GM10248 (cell line): ENCODE measurements at places on chromosomes 11 and 22.
A peak's percentile ranks its signal among the peaks of the same experiment; 100 is the strongest.

DNA sequence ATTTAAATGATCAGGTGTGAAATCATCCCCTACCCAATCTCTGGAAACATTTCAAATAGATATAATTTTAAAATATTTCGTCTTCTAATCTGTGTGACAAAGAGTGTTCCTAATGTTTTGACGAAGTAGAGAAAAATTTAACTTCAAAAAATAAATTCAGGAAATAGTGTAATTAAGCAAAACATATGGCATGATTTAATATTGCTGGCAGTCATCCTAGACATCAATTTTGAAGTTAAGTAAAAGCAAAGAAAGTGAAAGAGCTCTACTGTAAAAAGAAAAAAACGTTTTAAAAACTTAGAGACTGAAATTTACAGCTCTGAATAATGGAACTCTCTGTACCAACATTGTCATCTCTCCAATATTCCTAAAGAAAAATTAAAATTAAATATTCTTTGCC, 1062.3 kb downstream of the LRRC4C start:
- no peak for DNase-seq

- no peak for DNase-seq
Measured at GRCh38 chr22:27213294-27213693, 555.9 kb downstream of the MIAT start.

DNA sequence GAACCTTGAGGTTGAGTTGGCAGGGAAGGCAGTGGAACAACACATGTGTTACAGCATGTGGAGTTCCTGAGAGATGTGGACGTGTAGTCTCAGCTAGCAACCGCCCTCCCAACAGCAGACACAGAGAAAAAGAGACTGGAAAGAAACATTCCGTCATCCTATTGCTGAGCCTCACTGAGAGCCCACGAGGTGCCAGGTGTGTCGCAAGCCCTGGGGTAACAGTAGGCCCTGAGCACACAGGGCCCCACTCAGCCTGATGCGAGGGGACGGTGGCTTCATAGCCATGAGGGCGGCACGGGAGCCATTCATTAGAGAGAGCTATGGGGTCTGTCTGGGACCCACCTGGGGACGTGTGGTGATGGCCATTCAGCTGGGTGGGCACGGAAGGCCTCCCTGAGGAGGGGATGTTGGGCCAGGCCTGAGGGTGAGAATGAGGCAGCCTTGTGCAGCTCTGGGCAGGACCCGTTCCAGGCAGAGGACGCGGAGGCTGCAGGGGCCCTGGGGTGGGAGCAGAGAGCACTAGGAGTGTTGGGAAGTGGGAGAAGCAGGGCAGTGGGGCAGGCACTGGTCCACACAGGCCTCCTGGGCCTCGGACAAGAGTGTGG, 26.2 kb downstream of the MPPED1 start:
- no peak for DNase-seq

- peak; percentile 60 for DNase-seq
Measured at GRCh38 chr11:128342511-128343134, 244.7 kb downstream of the ETS1 start.

DNA sequence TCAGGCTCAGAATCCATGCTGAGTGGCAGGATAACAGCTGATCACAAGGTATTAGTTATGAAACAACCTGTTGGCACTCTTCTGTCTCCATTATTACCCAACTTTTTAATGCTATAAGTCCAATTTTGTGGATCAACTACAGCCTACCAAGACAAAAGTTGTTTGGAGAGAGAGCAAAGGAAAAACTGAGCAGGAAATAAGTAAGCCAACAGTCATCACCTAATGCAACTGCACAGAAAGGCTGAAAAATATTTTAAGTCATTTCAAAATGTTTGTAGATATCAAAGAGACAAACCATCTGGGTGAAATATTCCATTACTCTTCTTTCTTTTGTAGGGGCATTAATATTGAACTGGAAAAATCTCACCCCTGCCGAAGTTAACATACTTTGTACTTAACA, 41.6 kb downstream of the FDX1 start:
- no peak for DNase-seq

DNA sequence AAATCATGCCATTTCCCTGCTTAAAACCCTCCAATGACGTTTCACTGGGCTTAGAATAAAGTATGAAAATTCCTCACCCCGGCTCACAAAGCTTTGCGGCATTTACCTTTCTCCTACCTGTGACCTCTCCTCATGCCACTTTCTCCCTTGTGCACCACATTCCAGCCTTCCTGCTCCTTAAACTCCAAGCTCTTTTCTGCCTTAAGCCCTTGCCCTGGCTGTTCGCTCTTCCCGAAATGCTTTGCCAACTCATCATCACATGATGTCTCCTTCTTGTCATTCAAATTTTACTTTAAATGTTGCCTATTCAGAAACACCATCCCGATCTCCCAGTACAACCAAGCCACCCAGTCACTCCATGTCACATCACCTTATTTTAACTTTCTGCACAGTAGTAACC, 2.0 kb downstream of the PLEKHA7 start:
- no peak for DNase-seq

DNA sequence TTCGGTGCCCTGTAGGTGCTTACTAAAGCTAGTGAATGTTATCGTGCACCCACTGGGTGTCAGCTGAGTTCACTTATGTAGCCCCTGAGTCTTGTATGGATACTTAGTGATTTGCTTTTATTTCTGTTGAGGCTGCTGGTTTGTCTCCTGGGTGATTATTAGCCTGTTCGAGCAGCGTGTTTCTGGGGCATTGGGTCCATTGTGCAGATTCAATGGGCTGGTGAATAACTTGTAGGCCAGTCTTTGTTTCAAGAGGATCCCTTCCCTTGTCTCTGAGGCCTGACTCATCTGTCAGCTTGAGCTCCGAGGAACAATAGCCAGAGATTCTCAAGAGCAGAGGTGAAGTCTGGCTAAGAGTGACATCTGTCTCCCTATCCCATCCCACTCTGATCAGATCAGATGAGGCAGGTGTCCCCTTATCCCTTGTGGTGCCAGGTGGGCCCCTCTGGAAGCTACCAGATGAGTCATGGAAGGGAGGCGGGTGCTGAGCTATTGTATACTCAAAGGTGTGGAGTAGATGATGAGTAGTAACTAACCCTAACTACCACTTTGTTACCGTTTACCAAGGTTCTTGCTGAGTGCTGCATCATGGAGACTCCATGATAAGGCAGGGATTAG, 3.7 kb downstream of the MIAT start:
- DNase-seq, result no peak

GRCh38 chr11:83970061-83970671, 684.0 kb upstream of the CCDC90B start:
- no peak for DNase-seq

- DNase-seq, result no peak
Measured at GRCh38 chr11:8259306-8259959, 4.2 kb downstream of the LMO1 start.

- no peak for DNase-seq
Measured at GRCh38 chr11:40175980-40176379, 1283.5 kb downstream of the LRRC4C start.

GRCh38 chr22:45019861-45020655, 10.3 kb upstream of the PHF21B start:
- DNase-seq, result no peak

GRCh38 chr11:134981835-134982234, 569.8 kb upstream of the B3GAT1 start:
- DNase-seq, result no peak

- no peak for DNase-seq
Measured at GRCh38 chr22:24444729-24445466, 17.5 kb downstream of the ADORA2A start.

GRCh38 chr22:22099833-22100812, 117.5 kb upstream of the TOP3B start:
- DNase-seq, result no peak

DNA sequence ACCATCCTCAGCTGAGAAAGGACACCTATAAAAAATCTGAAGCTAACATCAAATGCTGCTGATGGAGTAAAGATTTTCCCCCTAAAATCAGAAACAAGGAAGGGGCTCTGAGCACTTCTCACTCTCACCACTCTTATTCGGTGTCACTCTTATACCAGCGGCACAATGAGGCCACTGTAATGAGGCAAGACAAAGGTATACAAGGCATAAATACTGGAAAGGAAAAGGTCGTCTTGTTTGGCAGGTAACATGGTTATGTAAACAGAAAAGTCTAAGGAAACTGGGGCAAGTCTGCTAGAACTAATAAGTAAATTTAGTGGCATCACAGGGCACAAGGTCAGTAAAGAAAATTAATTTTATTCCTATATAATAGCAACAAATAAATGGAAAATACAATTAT, 8.1 kb upstream of the MOB2 start:
- no peak for DNase-seq

GRCh38 chr11:113137713-113138529, 176.5 kb upstream of the TTC12 start:
- DNase-seq, result no peak

GRCh38 chr11:126990716-126991480, 9.7 kb downstream of the KIRREL3 start:
- no peak for DNase-seq

DNA sequence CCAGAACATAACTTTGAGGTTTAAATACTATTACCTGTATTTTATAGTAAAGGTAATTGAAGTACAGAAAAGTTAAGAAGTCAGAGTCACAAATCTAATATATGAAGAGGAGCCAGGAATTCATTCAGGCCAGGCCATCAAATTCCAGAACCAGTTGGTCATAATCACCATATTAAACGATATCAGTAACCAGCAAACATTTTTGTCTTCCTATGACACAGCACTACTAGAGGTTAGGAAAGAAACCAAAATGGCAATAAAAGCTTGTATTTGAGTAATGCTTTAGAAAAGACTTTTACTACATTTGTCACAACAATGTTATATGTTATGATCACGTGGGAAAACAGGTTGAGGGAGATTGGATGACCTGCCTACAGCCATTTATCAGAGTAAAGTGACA, 62.2 kb downstream of the DKK3 start:
- DNase-seq, result no peak

DNA sequence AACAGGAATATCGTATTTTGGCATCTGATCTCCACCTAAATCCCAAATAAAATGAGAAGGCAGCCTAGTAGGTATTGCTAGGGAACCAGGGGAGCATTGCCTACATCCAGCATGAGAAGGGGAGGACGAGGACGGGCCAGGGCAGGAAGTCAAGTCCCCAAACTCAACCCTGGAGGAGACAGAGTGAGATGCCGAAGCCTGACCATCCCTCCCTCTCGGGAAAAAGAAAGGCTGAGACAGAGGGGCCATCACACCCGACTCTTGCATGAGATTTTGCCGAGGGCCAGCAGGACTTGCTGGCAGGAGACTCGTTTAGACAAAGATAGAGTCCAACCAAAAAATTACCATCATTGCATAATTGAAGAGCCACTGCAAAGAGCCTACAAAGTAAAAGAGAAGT, 50.2 kb upstream of the SPATA19 start:
- no peak for DNase-seq

DNA sequence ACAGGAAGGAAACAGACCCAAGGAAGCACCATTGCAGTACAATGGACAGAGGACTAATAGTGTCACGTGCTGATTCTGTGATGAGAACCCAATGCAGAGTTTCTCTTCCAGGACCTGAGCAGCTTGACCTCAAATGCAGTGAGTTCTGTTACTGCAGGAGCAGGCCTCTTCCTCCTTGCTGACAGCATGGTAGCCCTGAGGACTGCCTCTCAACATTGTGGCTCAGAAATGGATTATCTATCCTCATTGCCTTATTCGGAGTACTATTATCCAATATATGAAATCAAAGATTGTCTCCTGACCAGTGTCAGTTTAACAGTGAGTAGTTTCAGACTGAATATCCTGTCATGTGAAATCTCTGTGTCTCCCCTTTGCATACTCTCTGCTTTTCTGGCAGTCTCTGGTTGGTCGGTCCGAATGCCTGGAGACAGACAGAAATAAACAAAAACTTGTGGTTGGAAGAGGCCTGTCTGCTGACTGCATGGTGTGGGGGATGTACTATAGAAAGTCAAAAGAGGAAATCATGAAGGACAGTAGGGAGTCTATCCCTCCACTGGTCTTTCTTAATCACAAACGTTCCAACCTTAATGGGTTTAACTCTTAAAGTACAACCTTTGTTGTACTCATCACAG, 6.9 kb upstream of the MS4A14 start:
- peak; percentile 29 for DNase-seq

DNA sequence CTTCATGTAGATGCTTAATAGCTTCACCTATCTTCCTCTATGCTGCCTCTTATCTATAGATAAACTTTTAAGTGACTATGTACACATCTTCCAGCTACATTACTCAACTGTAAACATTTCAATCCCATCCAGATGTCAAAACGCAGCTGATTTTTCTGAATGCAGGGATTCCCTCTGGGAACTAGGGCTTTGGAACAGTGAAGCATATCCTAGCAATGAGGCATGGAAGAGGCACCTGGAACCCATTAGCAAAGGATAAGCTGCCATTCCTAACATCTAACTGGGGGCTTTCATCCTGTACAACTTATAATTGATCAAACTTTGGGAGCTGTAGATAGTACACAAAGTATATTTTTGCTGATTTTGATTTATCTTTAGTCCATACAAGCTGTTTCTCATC, 40.8 kb upstream of the OPCML start:
- DNase-seq, result no peak

DNA sequence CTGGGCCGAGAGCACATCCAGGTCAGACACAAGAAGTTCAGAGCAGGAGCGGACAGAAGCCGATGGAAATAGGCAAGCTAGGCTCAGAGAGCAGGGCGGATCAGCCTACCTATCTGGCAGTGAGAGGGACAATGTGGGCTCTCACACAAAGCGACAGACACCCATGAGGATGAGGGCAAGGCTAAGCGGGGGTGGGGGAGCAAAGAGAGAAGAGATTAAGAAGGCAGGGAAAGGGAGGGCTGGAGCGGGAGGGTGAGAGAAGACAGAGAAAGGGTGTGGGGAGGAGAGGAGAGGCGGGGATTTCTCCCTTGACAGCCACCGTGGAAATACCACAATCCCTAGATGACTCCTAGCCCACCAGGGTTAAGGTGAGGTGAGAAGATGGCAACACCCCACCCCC, 57.9 kb downstream of the BUD13 start:
- DNase-seq, result no peak

GRCh38 chr22:20251491-20251890, 16.6 kb downstream of the RTN4R start:
- DNase-seq, result no peak

DNA sequence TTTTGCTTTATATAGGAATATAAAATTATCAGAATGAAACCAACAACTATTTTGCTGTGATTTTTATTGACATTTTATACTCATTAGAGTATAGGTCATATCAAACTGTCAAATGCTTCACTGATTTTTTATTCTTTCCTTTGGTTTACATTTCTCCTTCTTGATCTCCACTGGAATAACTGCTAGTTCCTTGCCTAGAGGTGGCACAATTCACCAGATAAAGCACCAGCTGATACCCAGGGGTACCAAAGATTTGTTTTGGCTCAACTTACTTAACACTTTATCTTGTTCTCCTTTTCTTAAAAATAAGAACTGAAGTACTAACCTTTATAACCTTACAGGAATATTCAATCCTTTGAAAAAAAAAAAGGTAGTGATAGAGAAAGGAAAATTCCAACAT, 725.1 kb upstream of the CHORDC1 start:
- no peak for DNase-seq
